ENCODE measurements at places on chromosomes 13 and 19. TPM values are rescaled to one million over a fixed set of nuclear protein-coding genes. Genes with fewer than 3 reads are reported as not detected.

- no peak for DNase-seq
These were observed 378.9 kb downstream of the DLEU7 start for GRCh38 chr13:50464349-50465251.

Gene CGB1
- total RNA-seq: not detected

DNA sequence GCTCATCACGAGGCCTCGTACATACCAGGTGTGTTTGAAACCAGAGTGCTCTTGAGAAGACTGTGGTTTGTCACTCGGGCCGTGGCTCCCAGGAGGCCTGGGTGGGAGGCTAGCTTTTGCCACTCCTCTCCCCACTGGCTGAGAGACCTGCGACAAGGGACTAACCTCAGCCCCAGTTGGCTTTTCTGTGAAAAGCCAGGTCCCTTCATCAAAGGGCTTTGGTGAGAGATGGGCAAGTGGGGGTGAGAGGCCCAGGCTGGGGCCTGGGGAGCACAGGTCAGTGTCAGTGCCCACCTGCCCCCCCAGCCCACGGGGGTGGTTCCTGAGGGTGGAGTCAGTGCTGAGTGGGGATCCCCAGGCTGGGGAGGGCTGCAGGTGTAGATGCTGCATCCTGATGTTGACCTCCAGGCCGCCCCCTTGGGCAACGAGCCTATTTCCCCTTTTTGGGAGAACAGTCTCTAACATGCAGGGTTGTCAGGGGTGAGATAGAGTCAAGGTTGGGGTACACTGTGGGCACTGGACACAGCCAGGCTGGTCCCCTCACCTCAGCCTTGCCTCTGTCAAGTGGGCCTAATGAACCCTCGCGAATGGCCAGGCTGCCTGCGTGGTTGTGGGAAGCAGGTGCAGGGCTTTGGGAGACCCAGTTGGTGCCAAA, 661 bp downstream of the KCNJ14 start:
- no peak for DNase-seq

- DNase-seq: no peak
These were observed 170.1 kb downstream of the OLFM4 start for GRCh38 chr13:53198736-53199135.

- no peak for DNase-seq
These were observed 8.5 kb downstream of the PIP5K1C start for GRCh38 chr19:3691726-3692125.

Gene NOVA2
- total RNA-seq: not detected

GRCh38 chr19:5593343-5594255, 25.8 kb upstream of the TINCR start:
- DNase-seq: no peak

DNA sequence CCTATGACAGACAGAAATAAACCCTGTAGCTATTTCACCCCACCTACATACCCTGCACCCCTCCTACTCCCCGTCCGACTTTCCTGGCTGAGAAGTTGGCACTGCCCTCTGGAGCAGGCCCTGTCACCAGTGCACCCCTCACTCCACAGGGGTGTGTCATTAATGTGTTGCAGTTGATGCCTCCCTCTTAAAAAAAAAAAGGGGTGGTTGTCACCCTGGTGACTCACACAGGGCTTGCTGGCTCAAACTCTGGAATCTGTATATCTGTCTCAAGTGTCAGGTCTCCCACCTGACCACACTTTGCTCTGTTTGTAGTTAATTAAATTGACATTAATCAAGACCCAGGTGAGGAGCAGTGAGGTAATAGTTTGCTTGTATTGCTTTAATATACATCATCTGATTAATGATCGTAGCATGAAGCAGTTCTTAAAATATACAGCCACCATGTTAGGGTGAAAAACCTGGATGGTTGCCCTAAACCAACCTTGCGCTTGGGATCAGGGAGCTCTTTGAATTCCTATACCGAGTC, 2.0 kb upstream of the GATAD2A start:
- no peak for DNase-seq

DNA sequence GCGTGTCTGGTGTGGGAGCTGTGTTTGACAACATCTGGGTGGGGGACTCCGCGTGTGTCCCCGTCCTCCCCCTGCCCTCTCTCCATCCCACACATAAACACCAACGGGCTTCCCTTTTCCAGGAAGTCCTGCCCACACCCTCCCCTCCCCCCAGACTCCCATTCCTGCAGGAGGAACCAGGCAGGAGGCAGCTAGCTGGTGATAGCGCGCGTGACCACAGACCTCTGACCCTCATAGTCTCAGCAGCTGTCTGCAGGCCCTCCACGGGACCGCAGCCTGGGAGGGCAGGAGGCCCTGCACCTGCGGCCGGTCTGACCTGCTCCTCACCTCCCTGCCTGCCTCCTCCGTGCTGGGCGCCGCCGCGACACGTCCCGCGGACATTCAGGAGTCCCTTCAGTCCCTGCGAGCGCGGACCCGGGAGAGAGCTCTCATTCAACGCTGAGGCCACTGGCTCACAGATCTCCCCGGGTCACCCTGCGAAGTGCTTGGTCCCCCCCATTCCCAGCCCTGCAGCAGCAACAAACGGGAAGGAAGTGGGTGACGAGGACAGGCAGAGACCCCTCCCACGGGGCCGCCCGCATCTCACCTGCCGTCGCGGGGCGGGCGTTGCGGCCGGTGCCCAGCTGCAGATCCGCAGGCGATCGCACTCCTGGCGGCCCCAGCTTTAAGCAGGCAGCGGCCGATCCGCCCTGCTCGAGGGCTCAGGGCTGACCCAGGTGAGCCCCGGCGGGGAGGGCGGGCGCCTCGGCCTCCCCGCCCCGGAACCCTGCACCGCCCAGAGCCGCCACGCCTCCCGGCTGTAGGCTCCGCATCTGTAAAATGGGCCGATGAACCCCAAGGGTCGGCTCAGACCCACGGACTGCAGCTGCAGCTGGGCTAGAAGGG, 1.1 kb upstream of the ACP5 start:
- DNase-seq: no peak

- no peak for DNase-seq
These were observed 458.6 kb downstream of the DCT start for GRCh38 chr13:94020833-94021232.

Gene B3GNT3
- not detected for total RNA-seq

DNA sequence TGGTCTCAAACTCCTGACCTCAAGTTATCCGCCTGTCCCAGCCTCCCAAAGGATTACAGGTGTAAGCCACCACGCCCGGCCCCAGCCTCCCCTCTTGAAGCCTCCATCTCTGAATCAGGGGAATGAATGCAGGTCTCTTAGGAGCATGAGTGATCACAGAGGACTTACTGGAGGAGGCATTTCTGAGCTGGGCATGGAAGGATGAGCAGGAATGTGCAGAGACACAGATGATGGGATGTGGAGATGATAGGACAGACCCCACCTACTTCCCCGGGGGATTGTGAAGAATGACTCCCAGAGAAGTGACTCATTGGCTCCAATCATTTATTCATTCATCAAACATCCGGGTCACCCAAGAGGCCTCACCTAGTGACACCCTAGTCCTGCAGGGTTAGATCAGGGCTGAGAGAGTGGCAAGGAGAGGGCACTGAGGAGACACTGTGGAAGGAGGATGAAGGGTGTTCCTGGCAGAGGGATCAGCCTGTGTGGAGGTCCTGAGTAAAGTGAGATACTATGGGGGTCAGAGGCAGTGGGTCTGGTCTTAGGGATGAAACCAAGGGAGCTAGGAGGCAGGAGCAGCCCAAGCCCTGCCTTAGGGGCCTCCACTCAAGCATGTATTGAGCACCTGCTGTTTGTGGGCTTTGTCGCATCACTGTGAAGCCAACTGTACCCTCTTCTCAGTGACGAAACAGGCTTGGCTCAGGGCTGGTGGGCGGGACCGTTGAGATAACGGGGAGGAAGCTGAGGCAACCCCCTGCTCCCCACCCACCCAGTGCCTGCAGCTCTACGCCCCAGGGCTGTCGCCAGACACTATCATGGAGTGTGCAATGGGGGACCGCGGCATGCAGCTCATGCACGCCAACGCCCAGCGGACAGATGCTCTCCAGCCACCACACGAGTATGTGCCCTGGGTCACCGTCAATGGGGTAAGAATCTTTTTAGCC, 3.0 kb downstream of the IFI30 start:
- no peak for DNase-seq
